EH (cell line): ENCODE measurements at places on chromosomes 7 and 10.

GRCh38 chr7:141157138-141157765, 83.4 kb downstream of the TMEM178B start:
- no peak for DNase-seq

GRCh38 chr10:48653944-48654698, 30.6 kb upstream of the WDFY4 start:
- no peak for DNase-seq

DNA sequence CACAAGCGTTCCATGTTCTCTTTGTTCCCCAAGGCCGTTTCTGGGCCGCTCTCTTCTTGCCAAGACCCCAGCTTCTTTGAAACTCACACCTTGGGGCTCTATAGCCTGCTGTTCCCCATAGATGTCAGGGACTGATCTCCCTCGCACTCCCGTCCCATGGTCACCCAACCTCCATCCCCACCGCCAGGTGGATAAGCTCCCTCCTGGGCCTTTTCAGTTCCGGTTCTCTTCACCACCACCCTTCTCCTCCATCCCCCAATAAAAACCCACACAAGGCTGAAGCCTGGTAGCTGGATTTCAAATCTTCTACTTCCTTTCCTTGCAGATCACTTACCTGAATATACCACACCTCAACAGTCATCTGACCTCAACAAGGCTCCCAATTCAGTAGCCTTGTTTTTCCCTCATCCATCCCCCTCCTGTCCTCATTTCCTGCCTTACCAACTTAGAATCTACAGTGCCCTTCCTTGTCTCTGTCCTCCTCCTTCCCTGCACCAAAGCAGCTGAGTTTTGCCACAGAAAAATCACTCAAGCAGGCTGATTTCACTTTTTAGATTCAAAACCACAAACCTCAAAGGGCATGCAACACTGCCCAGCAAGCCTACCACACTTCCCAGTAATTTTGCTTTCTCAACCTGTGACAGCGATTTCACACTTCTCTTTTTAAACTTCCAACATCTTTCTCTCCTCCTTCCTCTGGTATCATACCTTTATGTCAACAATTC, 7.7 kb downstream of the SLC37A3 start:
- peak; percentile 19 for DNase-seq

GRCh38 chr10:70607936-70608335, 5.4 kb upstream of the PRF1 start:
- DNase-seq: no peak

DNA sequence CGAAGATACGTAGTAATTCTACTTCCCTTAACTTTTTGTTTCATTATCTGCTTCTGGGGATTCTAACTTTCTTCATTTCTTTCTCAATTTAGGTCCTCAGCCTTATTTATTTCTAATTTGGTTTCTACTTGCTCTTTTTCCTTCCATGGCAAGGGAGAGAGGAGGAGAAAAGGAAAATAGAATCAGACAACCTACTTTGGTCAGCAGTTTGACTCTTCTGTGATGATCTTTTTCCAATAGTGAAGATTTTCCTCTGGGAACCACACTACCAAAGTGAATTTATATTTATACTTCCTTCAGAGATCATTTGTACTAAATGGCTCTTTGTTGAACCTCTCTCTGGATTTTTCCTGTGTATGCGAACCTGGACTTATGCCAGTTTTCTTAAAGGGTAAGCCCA, 90.2 kb downstream of the TMEM26 start:
- no peak for DNase-seq

GRCh38 chr7:137020351-137020750, 151.9 kb downstream of the CHRM2 start:
- DNase-seq: no peak

GRCh38 chr10:122293961-122294380, 22.9 kb downstream of the BTBD16 start:
- DNase-seq: peak; percentile 23

DNA sequence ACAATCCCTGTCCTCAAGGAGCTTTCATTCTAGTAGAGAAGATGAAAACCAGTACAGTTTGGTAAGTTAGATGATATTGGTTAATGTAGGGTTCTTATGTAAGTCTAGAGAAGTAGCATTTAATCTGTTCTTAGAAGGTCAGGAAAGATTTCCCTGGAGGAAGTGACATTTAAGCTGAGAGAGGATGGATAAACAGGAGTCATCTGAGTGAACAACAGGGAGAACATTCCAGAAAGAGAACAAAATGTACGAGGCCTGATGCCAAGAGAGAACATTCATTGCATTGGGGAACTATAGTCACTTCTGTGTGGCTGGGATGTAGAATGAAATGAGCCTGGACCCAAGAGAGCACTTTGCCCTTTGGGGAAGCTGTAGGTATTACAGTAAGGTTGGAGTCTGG, 88.0 kb downstream of the CFTR start:
- DNase-seq: no peak

DNA sequence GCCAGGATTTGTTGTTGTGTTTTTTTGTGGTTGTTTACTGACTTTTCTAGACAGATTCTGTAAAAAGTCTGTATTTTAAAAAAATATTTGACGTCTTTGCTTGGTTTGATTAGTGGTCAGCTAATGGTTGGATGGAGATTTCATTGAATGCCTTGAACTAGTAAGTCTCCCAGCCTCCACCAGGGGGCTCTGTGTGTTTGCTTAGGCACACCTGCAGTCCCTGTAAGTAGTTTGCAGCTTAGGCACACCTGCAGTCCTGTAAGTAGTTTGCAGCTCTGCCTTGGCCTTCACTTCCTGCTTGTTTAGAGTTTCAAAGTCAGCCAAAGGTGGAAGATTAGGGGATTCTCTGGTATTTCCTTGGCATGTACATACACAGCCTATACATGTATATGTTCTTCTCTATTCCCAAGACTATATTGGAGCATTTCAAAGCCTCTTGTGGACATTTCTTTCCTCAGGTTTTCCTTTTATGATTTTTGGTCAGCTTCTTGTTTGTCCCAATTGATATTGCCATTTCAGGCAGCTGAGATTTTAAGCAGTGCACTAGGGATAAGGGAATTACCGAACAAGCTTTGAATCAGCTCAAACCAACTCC, 101.6 kb downstream of the CCSER2 start:
- peak; percentile 59 for DNase-seq

- DNase-seq: peak; percentile 18
Observed at GRCh38 chr7:106231856-106232490, 52.8 kb downstream of the NAMPT start.

DNA sequence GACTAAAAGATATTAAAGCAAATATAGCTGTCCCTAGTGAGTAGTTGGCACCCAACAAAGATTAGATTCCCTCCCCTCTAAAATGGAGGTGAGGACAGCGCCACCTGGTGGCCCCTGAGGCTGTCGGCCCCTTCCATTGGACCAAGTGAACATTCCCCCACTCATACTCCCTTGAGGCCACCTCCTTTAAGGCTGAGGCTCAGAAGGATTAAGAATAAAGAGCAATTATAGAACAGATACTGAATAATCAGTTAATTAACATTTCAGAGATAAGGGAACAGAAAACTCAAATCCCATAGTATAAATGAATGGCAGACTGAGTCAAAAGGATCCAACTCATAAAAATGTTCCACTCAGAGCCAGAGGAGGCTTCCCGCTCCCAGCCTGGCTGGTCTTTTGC, 130.4 kb upstream of the GHITM start:
- DNase-seq: peak; percentile 7

GRCh38 chr10:122997864-122998263, 10.7 kb downstream of the IKZF5 start:
- no peak for DNase-seq

DNA sequence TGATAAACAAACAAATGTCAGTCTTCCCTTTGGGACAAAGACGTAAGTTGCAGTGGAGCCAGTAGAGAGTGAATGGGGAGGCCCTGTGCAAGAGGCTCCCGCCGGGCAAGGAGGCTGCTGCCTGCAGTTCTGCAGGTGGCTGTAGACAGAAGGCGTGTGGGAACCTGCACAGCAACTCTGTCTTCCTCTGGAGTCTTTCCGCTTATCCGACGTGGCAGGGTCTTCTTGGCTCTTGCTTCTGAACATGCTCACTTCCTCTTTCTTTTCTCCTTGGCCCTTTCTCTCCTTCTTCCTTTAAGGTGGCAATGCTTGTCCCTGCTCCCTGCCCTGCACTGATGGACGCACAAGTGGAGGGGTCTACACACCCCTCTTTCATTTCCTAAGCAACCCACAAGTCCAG, 122.5 kb downstream of the HIPK2 start:
- DNase-seq: no peak

GRCh38 chr10:520402-520787, 169.1 kb downstream of the DIP2C start:
- peak; percentile 21 for DNase-seq

- no peak for DNase-seq
Observed at GRCh38 chr7:63073286-63073685, 925.4 kb upstream of the ZNF722 start.

GRCh38 chr10:95832216-95833041, 75.3 kb upstream of the CC2D2B start:
- no peak for DNase-seq

GRCh38 chr7:25846722-25847121, 305.3 kb upstream of the NFE2L3 start:
- DNase-seq: peak; percentile 86

DNA sequence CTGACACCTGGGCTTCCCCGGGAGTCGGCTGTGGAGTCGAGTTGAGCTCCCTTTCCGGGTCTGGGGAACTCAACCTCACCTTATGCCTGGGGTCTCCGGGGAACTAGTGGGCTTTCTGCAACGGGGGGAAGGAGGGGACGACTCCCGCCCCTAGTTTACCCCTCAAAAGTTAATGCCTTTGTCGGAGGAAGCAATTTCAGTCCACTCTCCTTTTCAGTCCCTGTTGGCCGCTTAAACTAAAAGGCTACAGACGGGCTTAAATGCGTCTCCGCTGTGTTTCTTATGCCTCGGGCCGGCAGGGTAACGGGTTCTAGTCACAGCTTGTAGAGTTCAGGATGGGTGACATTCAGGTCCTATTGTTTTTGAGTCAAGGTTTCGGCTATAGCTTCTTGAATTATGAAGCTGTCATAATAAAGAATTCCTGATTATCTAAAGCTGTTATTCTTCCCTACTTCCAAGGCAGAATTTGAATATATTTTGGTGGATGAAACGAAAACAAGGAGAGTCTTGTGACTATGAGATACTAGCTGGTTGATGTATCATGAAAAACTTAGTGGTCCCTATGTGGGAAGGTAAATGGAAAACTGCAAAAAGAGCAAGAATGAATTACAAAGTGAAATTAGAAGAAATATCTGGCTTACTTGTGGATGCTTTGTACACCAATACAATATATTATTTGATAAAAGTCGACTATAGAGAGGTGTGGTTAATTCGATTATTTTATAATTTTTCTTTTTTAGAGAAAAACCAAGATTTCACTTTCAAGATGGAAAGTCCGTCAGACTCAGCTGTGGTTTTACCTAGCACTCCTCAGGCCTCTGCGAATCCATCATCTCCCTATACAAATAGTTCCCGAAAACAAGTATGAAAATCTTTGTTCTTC, 495 bp downstream of the SFR1 start:
- DNase-seq: peak; percentile 26

DNA sequence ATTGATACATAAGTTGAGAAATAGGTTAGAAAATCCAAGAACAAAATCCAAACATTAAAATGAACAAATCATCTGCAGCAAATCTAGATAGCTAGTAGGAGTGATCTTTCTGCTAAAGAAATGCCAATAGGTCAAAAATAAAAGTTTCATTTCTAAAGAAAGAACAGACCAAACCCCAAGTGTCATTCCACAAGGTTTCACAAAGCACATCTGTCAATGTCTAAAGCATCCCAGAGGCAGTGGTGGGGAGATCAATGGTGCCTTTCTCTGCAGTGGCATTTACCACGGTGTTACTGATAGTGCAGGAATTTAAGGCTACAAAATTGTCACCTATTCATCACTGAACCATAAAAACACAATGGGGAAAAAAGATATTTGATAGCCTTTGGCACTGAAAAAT, 147.9 kb downstream of the PARD3 start:
- no peak for DNase-seq

DNA sequence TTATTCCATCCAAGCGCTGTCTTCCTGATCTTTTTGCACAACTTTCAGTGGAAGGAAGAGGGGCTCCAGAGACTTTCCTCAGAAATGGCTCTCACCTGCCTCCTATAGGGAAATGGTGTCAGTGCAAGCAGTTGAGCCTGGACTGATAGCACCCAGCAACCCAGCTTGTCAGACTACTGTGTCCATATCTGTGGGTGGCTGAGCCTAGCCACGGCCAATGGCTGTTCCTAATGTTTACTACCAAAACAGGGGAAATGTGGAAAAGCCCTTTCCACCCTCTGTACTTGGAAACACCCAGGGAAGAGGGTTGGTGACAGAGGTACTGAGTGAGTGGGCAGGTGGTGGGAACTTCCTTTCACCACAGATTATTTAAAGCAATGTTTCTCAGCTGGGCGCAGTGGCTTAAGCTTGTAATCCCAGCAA, 4.3 kb upstream of the YKT6 start:
- DNase-seq: peak; percentile 69

- DNase-seq: no peak
Observed at GRCh38 chr10:68047122-68047521, 28.0 kb downstream of the HERC4 start.

DNA sequence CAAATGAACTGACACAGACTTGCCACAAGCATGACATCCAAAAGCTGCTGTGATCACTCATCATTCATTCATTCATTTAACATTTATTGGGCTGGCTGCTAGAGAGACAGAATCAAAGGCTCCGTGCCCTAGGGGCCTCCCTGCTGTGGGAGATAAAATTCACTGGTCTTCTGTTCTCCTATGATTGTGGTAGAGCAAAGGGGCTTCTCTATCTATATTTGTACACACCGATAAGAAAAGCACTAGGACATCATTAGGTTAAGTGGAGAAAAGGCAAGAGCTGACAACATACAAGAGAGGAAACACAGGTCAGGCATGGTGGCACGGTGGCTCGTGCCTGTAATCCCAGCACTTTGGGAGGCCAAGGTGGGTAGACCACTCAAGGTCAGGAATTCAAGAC, 847.0 kb downstream of the TYW1 start:
- no peak for DNase-seq

- no peak for DNase-seq
Observed at GRCh38 chr7:85232068-85232467, 45.2 kb upstream of the SEMA3D start.
